Lower leg skin (tissue), 4 donors: ENCODE measurements at places on chromosomes 1 and 21.

DNA sequence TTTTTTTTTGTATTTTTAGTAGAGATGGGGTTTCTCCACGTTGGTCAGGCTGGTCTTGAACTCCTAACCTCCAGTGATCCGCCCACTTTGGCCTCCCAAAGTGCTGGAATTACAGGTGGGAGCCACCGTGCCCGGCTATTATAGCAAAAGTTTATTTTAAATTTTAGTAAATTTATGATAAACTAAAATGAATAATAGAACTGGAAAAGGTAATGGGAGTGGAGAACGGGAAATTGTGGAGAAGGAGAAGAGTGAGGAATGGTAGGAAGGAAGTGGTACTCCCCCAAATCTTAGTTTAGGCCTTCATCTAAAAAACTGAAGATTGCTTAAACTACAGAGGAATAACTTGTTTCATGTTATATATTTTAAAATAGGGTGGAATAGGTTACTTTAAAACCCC, 7.6 kb upstream of the PI4KB start:
- DNase-seq, result no peak

DNA sequence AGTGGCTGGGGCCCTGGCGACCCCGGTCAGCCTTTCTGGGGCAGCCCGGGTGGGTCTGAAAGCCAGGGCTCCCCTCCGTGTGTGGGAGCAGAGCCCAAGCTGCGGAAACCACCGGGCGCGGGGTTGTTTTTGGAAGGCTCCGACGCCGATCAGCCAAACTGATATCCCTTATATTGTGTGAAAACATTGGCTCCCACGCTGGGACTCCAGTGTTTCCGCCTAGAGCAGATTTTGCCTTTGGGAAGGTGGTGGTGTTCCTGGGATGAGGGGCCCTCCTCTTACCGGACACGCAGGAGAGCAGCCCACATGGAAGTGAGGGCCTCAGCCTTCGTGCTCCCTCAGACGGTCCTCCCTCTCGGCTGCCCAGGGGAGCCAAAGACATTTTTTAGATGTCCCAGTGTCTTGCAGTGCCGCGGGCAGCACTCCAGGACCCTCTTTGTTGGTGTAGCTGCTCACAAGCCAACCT, 54.3 kb downstream of the NGF start:
- no peak for DNase-seq

DNA sequence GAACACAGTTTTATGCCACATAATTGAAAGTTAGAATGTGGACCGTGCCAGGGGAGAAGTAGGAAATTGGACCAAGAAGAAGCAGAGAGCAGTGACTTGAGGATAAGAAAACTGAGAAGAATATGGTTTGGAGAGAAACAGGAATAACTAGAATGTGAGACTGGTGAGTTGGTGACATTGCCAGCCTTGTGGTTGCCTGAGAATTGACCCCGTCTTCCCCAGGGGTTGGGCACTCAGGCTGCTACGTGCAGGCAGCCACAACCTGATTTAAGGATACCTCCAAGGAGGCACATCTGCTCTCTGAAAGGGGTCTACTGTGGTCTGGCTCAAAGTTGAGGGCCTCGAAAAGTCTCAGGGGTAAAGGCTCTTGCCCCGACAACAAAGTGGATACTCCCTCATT, 112.1 kb upstream of the ARTN start:
- no peak for DNase-seq

- no peak for DNase-seq
Observed at GRCh38 chr1:79100385-79100784, 93.9 kb upstream of the ADGRL4 start.

DNA sequence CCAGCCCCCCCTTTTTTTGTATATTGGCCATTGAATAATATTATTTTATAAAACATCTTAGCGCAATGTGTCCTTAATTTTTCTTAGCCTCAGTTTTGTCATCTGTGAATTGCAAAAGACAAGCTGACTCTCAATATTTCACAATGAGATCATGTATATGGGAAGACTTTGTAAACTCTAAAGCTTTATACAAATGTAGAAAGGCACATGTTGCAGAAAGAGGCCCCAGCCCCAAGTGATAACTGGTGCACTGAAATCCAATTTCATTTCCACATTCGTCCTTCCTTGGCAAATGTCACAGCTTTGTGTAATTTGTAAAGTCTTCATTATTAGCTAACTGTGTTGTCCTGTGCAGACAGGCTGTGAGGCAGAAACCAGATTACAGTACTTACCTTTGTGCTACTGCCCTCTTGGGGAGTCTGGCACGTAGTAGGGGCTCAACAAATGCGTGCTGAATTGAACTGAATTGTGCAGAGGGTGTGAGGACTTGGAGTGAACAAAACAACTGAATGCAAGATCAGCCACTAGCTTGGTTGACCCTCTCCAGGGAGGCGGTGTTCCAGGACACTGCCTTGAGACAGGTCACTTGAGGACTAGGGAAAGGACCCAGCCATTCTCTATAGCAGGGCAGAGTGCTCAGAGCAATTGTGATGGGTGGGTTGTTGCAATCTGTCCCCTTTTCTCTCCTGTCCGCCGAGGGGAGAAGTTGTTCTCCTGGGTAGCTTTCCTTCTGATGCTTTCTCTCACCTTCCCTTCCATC, 74.6 kb downstream of the LMO4 start:
- no peak for DNase-seq

DNA sequence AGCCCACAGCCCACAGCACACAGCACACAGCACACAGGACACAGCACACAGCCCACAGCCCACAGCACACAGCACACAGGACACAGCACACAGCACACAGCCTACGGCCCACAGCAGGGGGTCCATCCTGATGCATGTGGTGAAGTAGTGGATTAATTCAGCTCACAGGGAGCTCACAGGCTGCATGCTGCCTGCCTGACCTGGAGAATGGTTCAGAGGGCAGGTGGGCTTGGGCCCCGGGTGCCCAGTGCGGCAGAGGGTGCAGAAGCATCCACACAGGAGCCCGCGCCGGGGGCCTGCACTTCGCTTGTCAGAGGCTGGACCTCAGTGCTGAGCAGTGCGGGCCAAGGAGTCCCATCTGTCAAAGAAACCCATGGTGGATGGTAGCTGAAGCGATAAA, 21.1 kb upstream of the AJAP1 start:
- DNase-seq, result no peak

GRCh38 chr1:152153996-152154395, 5.0 kb downstream of the RPTN start:
- DNase-seq, result no peak

DNA sequence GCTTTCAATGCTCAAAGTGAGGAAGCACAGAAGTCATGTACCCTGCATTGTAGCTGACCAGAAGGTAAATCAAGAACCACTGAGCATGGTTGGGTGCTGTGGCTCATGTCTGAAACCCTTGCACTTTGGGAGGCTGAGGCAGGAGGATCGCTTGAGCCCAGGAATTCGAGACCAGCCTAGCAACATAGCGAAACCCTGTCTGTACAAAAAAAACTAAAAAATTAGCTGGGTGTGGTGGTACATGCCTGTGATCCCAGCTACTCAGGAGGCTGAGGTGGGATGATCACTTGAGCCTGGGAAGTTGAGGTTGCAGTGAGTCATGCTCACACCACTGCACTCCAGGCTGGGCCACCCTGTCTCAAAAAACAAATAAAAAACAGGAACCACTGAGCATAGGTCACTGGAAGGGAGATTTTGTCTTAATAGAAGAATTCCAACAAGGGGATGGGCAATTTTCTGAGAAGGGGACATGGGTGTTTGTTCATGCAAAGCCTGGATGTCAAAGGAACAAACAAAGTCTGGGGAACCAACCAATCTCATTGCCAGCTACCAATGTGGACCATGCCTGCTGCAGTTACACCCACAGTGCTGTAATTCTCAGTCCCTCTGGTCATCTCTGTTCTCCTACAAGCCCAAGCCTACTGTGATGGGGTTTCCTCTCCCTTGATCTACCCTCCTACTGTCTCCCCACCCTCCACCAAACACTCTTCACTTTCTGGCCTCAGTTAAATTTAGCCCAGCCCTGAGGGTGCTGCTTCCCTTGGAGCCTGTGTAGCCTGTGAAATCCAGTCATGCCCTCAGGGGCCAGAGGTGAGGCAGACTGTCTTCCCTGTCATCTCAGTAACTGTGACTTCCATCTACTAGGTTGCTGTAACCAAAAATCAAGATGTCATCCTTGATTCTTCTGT, 47.9 kb downstream of the ELF3 start:
- DNase-seq, result no peak

DNA sequence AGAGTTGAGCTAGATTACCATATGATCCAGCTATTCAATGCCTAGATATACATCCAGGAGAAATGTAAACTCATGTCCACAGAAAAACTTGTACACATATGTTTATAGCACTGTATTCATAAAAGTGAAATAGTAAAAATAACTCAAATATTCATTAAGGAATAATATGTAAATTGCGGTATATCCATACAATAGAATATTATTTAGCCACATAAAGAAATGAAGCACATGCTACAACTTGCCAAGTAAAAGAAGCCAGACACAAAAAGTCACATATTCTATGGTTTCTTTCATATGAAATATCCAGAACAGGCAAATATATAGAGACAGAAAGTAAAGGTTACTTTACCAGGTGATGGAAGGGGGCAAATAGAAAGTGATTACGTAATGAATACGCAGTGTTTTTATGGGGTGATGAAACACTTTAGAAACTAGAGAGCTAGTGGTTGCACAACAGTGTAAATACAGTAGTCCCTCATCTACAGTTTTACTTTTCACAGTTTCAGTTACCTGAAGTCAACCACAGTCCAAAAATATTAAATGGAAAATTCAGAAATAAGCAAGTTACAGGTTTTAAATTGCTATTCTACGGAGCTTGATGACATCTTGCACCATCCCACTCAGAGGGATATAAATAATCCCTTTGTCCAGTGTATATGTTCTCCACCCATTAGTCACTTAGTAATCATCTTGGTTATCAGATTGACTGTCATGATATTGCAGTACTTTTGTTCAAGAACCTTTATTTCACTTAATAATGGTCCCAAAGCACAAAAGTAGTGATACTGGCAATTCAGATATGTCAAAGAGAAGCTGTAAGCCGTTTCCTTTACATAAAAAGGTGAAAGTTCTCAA, 62.3 kb downstream of the ZNF644 start:
- no peak for DNase-seq

GRCh38 chr1:29984862-29985605, 738.4 kb downstream of the MATN1 start:
- DNase-seq, result no peak

DNA sequence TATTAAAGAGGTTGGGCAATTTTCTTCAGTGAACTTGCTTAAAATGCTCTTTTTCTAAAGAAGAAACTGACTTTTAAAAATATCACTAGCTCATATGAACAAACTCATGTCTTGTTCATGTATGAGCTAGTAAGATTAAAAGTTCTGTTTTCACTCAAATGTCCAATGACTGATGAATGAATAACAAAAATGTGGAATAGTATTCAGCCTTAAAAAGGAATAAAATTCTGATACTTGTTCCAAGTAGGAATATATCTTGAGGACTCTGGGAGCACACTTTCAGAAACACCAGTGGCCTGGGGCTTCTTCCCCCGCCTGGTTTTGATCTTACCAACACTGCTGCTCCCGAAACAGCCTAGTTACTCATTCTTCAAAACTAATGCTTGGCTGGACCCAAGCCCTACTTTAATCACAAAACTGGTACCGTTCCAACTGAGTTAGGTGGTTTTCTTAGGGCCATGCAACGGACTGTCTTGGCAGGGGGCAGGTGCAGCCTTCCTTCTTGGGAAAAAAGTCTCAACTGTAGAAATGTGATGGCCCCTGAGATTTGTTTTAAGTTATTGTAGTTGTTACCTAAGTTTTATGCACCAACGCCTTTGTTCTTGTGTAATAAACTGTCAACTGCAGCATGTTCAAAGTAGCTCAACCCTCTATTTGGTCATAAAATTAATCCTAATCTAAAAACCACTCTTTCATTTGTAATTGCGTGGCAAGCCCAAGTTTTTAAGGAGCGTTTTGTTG, 116.0 kb downstream of the ETS2 start:
- DNase-seq, result no peak

DNA sequence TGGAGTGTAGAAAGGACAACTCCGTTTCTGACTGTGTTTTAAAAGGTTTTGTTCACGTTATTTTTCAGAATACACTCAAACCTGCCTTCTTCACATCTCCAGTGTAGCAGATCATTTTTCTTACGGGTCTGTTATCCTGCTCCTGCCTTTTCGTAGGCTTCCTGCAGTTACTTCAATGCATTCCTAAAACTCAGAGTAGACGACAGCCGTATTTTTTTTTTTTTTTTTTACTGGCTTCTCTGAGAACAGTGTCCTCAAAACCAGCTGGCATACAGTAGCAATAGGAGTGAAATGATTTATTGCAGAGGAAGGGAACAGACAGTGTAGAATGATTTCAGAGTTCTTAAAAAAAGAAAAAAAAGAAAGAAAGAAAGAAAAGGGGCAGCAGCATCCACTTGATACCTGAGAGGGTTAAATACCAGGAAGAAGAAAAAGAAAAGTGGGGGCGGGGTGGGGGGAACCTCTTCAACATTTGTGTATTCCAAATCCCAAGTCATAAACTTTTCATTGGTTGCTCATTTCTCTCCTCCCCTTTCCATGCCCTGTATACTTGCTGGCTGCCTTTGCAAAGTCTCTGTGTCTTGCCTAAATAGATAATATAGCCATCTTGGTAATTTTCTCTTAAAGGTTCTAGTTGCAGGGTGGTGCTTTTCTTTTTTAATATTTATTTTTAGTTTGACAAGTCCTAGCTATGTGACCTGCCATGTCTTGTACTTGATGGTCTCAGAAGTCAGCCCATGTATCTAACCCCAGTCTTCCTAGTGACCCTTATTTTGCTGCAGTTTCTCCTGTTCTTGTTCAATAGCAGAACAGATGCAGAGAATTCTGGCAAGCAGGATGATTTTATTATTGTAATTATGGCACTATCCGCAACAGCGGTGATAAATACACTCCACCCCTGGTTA, 2.8 kb downstream of the TGFB2 start:
- DNase-seq, result no peak

- no peak for DNase-seq
Observed at GRCh38 chr1:8677782-8678181, 139.7 kb downstream of the RERE start.

- DNase-seq, result no peak
Observed at GRCh38 chr1:31396633-31397351, 16.2 kb upstream of the SERINC2 start.
